A673 (cell line): ENCODE measurements at places on chromosomes 6 and 20. TPM values are rescaled to one million over a fixed set of nuclear protein-coding genes. Genes with fewer than 3 reads are reported as not detected.

The PACSIN1 gene
- total RNA-seq = 0.13 TPM in 1 of 2 replicates, not detected in the other

The CLDN20 gene
- not detected in 2 replicates for total RNA-seq

DNA sequence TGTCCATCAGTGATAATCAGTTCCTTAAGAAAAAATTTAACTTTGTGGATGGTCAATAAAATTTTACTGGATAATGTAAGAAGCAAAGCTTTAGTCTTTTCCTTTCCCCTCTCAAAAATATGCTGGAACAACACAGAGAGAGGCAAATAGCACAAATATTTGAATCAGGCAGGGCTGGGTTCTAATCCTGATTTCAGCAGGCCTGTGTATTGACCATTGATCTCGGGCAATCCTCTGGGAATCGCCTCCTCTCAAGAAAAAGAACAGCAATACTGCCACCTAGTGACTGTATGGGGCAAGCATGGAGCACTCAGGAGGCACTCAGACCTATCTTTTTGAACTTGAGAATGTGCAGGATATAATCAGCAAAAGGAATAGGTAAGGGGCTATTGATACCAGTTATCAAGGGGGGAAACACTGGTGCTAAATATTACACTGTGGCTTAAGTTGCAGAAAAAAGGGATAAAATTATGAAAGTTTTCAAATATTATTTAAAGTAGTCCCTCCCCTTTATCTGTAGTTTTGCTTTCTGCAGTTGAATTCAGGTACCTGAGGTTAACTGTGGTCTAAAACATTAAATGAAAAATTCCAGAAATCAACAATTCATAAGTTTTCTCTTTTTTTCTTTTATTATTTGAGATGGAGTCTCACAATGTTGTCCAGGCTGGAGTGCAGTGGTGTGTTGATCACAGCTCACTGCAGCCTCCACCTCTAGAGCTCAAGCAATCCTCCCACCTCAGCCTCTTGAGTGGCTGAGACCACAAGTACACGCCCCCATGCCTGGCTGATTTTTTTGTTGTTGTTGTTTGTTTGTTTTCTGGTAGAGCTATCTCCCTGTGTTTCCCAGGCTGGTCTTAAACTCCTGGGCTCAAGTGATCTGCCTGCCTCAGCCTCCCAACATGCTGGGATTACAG lies 91.8 kb upstream of the NHSL1 start:
- peak; percentile 82 for DNase-seq

GRCh38 chr6:133166766-133167165 lies 74.4 kb upstream of the EYA4 start:
- no peak for DNase-seq

The GABRR1 gene
- 0.37 and 0.67 TPM in 2 replicates for total RNA-seq

GRCh38 chr6:166872531-166873009 lies 83.8 kb downstream of the RNASET2 start:
- DNase-seq = no peak

- DNase-seq = no peak
These were observed 558.8 kb downstream of the KIF16B start for GRCh38 chr20:16014436-16014835.

DNA sequence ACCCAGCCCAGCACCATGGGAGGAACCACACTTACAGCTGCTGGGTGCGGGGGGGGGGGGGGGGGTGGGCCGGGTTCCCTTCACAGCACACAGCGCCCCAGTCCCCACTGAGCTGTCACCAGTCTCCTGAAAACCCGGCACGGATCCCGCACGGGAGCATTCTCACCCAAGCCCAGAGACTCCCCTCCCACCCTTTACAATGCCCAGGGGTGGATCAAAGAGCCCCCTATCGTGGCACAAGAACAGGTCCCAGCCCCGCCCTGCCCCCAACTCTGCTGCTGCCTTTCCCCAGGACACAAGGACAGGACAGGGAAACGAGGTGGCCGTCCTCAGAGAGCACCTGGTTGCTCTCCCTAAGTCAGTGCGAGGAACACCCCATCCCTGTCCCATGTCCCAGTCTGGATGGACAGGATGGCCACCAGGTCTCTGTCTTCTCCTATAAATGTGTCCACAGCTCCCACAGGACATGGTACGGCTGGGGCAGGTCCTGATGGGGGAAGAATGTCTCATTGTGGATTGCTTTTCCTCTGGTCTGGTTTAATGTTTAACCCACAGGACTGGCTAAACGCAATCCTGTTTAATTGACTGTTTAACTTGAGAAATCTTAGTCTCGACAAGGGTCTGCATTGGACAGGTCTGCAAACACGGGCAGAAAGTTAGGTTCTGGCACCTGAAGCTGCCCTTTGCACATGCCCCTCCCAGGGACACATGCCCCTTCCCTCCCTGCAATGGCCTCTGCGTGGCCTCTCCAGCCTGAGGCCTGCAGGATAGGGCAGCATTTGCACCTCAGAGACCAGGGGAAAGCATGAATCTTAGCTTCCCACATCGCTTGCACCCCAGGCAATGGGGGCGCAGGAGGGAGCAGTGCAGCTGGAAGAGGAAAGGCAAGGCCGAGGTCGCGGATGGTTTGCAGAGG lies 45.3 kb downstream of the DACT2 start:
- DNase-seq = peak; percentile 72

The TMEM200A gene
- total RNA-seq = 2.0 and 2.3 TPM in 2 replicates

DNA sequence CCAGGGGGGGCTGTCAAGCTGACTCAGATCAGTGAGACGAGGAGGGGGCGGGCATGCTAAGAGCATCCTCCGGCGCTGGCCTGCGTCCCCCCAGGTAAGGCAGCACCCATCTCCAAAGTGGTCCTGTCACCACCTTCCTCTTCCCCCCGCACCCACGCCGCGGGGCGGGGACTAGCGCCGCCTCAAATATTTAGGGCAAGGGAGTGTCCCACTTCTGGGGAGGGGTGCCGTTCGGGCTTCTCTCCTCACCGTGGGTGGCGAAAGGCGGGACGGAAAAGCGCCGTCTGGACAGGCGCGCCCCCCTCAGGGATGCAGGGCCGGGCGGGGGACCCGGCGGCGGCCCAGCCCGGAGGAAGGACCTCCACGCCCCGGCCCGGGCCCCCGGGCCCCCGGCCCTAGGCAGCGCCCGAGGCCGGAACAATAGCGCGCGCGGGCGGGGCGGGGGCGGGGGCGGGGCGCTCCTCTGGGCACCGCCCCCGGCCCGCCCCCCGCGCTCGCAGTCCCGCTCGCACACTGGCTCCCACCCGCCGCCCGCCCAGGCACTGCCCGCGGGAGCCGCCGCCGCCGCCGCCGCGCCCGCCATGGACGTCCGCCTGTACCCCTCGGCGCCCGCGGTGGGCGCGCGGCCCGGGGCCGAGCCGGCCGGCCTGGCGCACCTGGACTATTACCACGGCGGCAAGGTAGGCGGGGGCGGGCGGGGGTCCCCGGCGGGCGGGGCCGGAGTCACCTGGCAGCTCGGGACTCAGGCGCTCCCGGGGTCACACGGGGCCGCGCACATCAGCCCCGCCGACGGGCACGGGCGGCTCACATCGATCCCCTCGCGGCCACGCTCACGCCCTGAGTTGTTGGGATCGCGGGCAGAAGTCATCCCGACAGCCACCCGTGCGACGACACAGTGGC lies at the start of gene TOX2:
Gene TOX2, plus strand, starts transcription at position 542 of the 900 bp plus-strand sequence. Its CDS starts 40 bp downstream, at position 582.
- peak; percentile 83 for DNase-seq

- peak; percentile 51 for DNase-seq
These were observed 570 bp downstream of the TULP4 start for GRCh38 chr6:158312672-158313397.

GRCh38 chr6:26199773-26200764 lies 112.8 kb downstream of the HFE start:
- peak; percentile 34 for DNase-seq

- DNase-seq = no peak
These were observed 56.0 kb upstream of the SUPT3H start for GRCh38 chr6:45433533-45434380.

- no peak for DNase-seq
These were observed at the start of gene VNN1 for GRCh38 chr6:132713352-132714134. TSS of gene VNN1 (minus strand) at chr6:132714055. CDS start at chr6:132714035, 20 bp downstream.

DNA sequence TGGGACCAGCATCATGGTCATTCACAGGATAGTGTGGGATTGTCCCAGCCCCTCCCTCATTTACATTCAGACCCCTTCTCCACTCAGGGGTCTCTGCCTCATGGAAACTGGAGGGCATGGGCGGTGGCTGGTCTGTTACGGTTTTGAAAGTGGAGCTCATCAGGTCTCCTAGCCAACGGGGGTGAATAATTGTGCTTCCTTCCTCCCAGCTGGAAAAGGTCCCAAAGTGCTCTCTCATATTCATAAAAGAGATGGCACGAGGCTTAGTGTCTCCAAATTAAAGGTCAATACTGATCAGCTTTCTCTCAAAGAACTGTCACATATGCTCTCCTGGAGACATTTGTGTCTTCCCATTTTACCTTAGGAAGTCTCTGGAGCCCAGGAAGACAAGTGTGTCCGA lies 19.9 kb downstream of the JARID2 start:
- peak; percentile 80 for DNase-seq

GRCh38 chr20:62701161-62702012 lies 7.2 kb upstream of the NTSR1 start:
- no peak for DNase-seq

The OPRM1 gene
- total RNA-seq = not detected in 2 replicates

DNA sequence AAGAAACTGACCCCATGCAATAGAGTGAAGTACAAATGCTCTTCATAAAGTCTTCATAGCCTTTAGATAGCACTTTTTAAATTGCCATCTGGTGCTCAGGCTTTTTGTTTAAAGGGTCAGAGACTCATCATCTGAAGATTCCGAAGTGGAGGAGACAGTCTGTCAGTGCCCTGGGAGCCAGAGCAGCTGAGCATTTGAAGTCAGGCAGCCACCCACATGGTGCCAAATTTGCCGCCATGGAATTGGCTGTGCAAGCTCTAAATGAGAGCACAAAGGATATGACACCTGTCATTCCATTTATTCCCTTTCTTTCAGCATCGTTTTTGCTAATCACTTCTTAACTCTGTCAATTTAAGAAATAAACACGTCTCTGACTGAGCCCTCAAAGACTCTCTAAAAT lies 32.8 kb upstream of the CEP162 start:
- no peak for DNase-seq

DNA sequence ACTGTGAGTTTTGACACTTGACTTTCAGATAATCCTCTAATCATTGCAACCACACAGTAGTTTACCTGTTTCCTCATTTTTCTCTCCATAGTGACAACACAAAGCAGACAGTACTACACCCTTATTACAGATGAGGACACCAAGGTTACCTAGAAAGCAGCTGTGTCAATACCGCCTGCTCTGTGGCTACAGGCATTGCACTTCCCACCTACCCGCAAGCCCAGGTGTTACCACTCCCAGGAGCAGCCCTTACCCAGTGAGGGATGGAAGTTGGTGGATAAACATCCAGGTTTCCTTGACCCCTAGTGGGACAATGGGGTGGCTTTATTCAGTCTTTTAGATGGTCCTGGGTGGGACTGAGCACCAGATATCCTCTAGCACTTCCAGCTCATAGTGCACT lies 503.6 kb downstream of the PTPRT start:
- no peak for DNase-seq

The FRS3 gene
- total RNA-seq = 3.0 and 5.5 TPM in 2 replicates

DNA sequence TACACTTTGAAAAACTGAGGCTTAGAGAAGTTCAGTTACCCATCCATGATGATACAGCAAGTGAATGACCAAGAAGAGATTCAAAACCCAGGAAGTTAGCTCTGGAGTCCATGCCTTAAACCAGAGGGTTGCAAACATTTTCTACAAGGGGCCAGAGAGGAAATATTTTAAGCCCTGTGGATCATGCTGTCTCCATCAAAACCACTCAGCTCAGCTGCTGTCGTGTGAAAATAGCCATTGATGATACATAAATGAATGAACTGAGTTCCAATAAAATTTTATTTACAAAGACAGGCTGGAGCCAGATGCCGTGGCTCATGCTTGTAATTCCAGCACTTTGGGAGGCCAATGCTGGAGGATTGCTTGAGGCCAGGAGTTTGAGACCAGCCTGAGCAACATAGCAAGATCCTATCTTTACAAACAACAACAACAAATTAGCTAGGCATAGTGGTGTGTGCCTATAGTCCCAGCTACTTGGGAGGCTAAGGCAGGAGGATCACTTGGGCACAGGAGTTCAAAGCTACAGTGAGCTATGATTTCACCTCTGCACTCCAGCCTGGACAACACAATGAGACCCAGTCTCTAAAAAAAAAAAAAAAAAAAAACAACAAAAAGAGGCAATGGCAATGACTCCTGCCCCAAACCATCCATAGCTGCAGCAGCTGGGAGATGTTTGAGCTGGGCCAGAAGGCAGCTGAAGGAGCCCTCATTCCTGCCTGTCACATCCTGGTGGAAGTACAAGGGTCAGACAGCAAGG lies 44.1 kb upstream of the RIN2 start:
- DNase-seq = no peak

GRCh38 chr6:166600931-166601330 lies 14.5 kb upstream of the RAMACL start:
- no peak for DNase-seq

GRCh38 chr20:1757072-1757471 lies 99.5 kb upstream of the SIRPG start:
- no peak for DNase-seq

The BRPF3 gene
- total RNA-seq = 33.3 and 39.3 TPM in 2 replicates

The MMP24 gene
- total RNA-seq = 0.11 and 0.20 TPM in 2 replicates

- peak; percentile 40 for DNase-seq
These were observed 17.5 kb upstream of the SYNCRIP start for GRCh38 chr6:85660181-85660611.

The MAN1A1 gene
- 0.06 TPM in 1 of 2 replicates, not detected in the other for total RNA-seq

GRCh38 chr6:159036673-159037072 lies 8.1 kb downstream of the TAGAP start:
- no peak for DNase-seq

GRCh38 chr20:20872428-20872827 lies 160.0 kb upstream of the RALGAPA2 start:
- DNase-seq = no peak

DNA sequence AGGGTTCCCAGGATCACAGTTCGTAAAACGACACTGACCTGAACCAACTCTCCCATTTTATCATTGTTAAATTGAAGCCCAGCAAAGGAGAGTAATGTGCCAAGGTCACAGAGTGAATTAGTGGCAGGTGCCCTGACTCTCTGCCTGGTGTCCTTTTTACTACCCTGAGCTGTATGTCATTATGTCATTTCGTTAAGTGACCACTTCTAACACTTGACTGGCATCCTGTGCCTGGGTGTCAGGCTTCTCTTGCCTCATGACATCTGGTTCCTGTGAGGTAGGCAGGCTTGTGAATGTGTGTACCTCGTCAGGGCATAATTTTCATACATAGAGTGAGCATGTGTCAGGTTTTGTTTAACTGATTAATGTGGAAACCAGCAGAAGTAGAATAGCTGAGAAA lies 48.6 kb downstream of the RALY start:
- DNase-seq = no peak

DNA sequence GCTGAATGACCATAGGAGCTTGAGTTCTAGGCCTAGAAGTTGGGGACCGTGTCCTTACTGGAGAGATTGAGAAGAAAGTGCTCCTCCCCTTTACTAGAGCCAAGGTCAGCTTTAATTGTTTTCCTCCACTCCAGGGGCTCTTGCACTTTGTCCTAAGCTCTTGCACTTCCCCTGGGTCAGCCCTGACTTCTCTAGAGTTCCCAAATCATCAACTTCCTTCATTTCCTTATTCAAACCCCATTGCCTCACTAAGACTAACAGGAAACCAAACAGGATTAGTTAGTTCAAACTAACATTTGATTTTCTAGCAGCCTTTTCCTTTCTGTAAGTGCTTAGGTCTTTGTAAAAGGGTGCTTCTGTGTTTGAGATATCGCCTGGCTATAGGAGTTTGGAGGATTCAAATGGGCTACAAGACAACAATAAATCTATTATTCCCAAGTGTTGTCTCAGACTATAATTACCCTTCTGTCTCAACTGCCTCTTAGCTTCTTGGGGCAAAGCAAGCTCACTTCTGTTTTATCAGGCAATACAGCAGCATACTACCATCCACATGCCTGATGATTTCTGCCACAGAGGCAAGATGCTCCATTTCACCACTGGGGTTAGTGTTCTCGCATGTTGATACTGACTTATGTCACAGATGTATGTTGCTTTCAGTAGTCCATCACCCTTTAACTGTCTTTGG lies 12.8 kb upstream of the DTNBP1 start:
- DNase-seq = no peak
